ENCODE measurements at places on chromosomes 12 and 14. TPM values are rescaled to one million over a fixed set of nuclear protein-coding genes. Genes with fewer than 3 reads are reported as not detected.

Gene PLEKHD1
- total RNA-seq: under 0.01 TPM

Gene BEST3
- not detected for total RNA-seq

- no peak overlapping the region for H3K4me3 ChIP-seq
- no peak overlapping the region for H3K27ac ChIP-seq
- peak; percentile 91 for DNase-seq
- H3K4me1 ChIP-seq: peaks cover 20% of the 10 kb centered on the region
- no peaks in the 10 kb centered on the region for H3K27me3 ChIP-seq
- H3K36me3 ChIP-seq: no peaks in the 10 kb centered on the region
Observed at GRCh38 chr12:75661908-75662307, 150.5 kb upstream of the KRR1 start.

DNA sequence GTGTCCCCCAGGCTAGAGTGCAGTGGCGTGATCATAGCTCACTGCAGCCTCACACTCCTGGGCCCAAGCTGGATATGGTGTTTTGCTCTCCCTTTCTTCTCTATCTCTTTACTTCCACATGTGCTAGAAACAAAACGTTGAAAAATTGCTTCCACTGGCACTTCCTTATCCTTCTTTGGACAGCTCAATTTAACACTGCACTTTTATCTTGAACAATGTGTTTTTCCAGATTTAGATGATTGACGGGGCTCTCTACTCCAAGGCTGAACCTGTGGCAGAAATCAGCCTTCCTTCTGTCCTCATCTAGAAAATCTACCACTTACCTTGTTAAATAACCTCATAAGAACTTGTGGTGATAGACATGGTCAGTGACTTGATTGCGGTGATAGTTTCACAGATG, 165.1 kb downstream of the DAD1 start:
- H3K4me1 ChIP-seq: no peaks in the 10 kb centered on the region
- H3K27me3 ChIP-seq: peaks cover 3% of the 10 kb centered on the region
- H3K36me3 ChIP-seq: no peaks in the 10 kb centered on the region

- peaks cover 2% of the 10 kb centered on the region for H3K4me1 ChIP-seq
- no peak overlapping the region for H3K4me3 ChIP-seq
- peaks cover 5% of the 10 kb centered on the region for H3K36me3 ChIP-seq
Observed at GRCh38 chr12:119780786-119781434, 96.2 kb downstream of the CIT start.

Gene RASSF8
- total RNA-seq: 50.6 TPM

- H3K27ac ChIP-seq: peak overlapping the region; percentile 21
- no peak for DNase-seq
- H3K4me3 ChIP-seq: no peak overlapping the region
- H3K36me3 ChIP-seq: no peaks in the 10 kb centered on the region
Observed at GRCh38 chr14:53109105-53110041, 43.8 kb downstream of the DDHD1 start.

- H3K27me3 ChIP-seq: no peaks in the 10 kb centered on the region
- no peak overlapping the region for H3K4me3 ChIP-seq
- no peak for DNase-seq
Observed at GRCh38 chr14:67416810-67417209, 4.8 kb upstream of the PLEK2 start.
